Stimulated activated CD4-positive, alpha-beta T cell treated with anti-CD3 and anti-CD28 coated beads, Interleukin-15, amount 100 ng/mL, for 1 hour (primary cell): ENCODE measurements at places on chromosomes 12 and 14.

DNA sequence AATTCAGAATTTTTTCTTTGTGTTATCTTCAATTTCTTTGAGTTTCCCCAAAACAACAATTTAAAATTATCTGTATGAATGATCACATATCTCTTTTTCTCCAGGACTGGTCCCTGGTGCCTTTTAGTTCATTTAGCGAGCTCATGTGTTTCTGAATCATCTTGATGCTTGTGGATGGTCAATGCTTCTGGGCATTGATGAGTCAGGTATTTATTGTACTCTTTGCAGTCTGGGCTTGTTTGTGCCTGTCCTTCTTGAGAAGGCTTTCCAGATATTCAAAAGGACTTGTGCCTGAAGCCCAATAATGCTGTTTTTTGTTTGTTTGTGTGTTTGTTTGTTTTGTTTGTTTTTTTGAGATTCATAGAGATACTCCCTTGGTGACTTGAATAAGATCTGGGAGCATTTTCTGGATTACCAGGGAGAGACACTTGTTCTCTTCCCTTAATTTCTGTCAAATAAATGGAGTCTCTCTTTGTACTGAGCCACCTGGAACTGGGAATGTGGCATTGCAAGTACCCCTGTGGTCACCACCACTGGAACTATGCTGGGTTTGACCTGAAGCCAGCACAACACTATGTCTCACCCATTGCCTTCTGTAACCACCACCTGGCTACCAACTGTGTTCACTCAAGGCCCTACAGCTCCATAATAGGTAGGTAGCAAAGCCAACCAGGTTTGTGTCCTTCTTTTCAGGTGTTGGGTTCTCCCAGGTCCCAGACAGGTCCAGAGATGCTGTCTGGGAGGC, 56.3 kb downstream of the SLC6A15 start:
- no peak for DNase-seq

GRCh38 chr12:63844391-63845341, at the start of gene SRGAP1:
Gene SRGAP1, plus strand, starts transcription at chr12:63844700. Its CDS starts 117 bp downstream, at chr12:63844817.
- DNase-seq = no peak

- no peak for DNase-seq
Observed at GRCh38 chr14:74018174-74018585, 908 bp downstream of the ENTPD5 start.

GRCh38 chr14:68947802-68948201, 31.3 kb downstream of the ACTN1 start:
- no peak for DNase-seq

- DNase-seq = no peak
Observed at GRCh38 chr14:30559638-30560091, 707 bp downstream of the G2E3 start.

GRCh38 chr14:77276295-77276935, 5.4 kb upstream of the NGB start:
- DNase-seq = no peak

- DNase-seq = no peak
Observed at GRCh38 chr12:46107591-46107990, 117.2 kb upstream of the SCAF11 start.

DNA sequence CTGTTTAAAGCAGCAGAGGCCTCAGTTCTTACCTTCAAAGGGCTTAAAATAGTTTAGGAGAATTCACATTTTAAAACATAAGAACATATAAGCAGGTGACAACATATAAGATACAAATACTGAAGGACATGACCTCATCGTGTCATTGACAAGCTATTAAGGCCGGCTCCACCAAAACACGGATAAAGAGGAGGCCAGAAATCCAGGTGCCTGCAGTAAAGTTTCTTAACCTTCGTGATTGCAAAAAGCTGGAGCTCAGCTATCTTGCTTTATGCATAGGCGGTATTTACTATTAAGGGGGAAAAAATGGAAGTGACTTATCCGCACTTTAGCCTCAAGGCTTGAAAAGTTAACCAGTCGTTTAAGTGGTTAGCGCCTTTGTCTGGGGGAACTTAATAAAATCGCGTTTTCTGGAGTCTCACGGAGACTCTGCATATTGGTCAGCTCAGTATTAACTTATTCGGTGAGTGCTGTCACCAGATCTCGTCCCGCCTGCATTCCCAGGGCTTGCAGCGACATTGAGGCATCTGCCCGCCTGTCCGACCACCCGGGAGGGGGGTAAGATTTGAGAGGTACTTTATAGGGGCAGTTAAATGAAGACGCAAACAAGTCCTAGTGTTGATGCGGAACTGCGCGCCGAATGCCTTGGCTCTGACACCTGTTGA, 1.1 kb upstream of the SP1 start:
- DNase-seq = no peak

DNA sequence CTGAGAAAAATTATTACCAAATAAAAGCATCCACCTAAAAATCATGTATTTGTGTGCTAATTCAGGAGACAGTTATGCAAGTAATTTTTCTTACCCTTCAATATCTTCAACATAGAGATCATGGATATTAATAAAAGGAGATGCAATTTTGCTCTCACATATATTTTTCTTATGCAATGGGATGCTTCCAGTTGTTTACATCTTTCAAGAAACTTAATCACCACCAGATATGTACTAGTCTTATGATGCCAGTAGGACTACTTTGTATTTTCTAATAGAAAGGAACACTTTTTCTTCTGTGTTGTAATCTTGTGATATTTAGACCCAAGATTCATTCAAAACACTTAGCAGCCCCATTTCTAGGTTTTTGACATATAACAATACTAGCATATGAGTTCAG, 107.6 kb downstream of the NAV3 start:
- no peak for DNase-seq

DNA sequence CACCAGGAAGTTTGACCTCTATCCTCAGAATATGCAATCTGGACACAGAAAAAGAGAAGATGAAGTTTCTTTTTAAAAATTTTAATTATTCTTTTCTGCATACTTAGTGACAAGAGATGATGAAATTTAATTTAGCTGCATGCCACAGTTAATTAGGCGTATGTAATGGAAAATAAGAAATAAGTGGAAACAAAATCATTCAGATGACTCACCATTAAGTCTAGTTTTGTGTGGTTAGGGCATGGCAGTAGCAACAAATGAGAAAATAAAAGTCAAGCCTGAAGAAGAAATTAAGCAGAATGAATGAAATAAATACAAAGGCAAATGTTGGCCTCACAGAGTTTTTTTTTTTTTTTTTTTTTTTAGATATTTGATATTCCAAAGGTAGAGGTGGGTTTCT, 30.9 kb upstream of the KLRD1 start:
- DNase-seq = no peak

DNA sequence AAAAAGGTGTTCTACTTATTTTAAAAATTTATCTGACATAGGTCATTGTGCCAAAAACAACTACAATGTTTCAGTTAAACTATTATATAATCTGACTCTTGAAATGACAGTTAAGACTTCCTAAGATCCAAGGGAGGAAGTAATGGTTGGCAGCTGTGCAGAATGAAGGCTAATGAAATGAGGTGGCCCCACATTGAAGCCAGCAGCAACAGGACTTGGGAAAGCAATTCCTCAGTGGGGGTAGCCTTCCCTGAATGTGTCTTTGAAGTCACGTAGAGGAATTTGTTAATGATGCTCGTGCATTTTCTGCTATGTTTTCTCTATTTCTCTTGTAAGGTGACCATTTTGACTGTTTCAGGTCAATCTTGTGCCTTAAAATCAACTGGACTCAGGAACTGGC, 162.4 kb upstream of the DAAM1 start:
- no peak for DNase-seq

DNA sequence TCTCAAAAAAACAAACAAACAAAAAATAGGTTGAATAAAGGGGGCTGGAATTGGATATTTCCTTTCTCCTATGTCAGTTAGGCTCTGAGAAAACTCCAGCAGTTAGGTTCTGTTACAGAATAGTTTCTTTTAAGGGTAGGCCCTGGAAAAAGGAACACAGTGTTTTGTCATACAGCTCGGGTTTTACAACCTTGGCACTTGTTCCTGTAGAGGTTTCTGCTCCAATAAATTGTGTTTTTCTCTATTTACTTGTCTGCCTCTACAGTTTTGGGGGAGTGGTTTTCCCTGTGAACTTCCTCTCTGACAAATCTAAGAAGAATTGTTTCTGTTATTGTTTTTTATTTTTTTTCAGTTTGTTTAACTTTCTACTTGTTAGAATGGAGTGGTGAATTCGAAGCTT, 167.6 kb downstream of the ACSS3 start:
- no peak for DNase-seq

DNA sequence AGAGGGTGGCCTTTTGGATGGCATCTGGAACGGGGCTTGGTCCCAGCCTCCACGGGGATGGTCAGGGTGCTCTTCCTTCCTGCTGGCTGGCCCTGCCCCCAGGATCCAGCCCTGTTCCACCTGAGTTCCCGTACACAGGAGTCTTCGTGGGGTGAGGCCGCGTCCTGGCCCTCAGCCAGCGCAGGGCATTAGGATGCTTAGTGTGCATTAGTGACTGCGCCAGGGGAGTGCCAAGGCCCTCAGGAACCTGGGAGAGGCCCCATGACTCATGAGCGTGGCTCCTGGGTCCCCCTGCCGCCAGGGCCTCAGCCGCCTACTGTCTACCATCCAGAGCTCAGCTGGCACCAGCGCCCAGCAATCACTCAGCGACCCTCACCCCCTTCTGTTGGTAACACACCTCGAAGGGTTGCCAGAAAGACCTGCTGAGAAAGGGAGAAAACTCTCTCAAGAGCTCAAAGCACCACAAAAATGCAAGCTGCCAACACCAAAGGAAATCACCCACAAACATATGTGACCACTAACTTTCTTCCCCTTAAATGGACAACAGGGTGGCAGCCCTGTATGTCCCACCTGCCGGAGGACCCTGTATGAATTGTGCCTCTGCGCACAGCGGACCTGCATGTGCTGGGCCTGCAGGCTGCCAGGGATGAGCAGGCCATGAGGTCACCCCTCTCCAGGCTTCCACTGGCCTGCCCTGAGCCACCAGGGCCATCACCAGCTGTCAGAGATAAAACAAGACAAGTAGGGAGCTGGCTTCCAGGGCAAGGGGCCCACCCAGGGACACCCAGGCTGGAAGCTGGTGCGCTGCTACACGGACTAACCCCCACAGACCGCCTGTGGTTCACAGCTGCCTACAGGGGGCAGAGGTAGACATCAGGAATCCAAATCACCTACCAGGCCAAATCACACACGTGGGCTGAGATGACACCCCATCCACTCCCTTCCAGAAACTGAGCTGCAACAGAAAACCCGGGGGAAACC, 28.7 kb downstream of the CCDC85C start:
- DNase-seq = no peak

DNA sequence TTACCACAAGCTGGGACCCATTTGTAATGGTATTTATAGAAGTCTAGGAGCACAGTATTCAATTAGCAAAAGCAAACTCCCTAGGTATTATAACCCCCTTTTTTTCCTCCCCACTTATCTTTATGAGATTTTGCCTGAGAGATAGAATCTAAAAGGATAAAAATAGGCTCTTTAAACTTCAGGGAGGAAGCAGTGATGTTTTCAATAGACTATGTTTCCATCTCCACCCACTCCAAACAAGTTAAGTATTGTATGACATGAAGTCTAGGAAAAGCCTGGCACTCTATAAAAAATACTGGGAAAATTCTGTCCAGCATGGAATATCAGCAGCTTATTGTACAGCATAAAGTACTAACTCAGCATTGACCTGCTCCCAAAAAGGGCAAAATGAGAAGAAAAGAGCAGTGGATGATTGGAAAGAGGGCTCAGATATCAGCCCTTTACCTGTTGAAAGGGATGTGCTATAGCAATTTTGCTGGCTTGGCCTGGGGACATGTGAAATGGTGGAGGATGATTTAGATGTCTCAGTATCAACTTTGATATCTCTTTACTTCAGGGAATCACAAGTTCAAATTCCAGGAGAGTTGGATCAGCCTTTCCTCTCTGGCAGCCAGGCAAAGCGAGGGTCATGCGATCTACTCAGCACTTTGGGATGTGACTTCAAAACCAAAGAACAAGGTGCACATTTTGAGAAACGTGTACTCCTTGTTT, 72.4 kb downstream of the IGF1 start:
- no peak for DNase-seq

GRCh38 chr12:64431791-64432190, 20.1 kb upstream of the TBK1 start:
- DNase-seq = no peak

GRCh38 chr12:114272071-114272470, 133.9 kb downstream of the TBX5 start:
- DNase-seq = no peak

DNA sequence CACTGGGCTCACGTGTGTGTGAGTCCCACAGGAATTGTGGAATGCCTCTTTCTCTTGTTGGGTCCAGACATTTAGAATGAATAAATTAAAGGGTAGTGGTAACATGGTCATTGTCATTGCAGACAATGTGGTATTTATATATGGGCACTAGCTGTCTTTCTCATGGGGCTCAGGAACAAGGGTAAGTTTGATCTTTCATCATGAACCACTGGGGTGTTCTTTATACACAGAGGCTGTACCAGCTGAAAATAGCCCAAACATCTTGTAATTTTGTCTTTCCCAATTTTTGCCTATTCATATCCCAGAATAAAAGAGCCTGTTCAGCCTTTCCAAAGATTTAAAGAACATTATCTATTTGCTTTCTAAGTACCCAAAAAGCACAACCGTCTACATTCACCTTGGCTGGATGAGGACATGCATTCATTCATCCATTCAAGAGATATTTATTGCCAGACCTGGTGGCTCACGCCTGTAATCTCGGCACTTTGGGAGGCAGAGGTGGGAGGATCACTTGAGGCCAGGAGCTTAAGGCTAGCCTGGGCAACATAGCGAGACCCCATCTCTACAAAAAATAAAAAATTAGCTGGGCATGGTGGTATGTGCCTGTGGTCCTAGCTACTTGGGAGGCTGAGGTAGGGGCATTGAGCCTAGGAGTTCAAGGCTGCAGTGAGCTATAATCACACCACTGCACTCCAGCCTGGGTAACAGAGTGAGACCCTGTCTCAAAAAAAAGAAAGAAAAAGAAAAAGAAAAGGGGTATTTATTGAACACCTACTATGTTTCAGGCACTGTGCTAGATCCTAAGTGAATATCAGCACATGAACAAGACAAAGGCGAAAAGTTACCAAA, 4.4 kb upstream of the FOS start:
- DNase-seq = no peak

DNA sequence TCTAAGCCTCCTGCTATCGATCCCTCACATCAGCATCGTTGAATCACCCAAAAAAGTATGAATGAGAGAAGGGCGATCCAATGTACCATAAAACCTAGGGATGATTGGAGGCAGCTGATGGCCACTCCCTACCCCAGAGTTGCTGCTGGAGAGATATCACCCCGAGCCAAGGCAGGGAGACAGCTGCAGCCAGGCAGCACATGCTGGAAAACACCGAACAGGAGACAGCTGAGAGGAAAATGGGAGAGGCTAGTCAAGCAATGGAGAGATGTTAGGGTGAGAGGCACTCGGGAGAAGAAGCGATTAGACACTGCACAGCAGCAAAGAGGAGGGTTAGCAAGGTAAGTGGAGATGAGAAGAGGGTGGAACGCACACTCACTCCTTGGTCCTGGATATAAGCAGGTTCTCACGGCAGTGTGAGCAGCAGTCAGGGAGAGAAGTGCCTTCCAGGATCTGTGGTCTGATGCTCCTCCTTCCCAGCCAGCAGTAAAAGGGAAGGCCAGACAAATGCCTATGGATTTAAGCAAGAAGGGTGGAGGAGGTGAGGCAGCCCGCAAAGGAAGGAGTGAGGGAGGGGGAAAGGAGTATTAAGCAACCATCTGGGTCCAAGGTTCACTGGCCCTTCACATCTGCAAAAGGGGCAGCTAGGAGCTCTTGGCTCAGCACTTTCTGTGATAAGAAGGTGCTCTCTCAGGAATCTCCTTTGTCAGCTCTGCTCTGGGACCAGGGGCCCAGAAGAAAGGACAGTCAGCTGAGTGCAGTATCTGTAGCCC, at the start of gene SLC7A7:
TSS of gene SLC7A7 (minus strand) at position 495 of the 773 bp plus-strand sequence. CDS start 2,037 bp downstream, outside the sequence.
- no peak for DNase-seq
